ENCODE measurements at places on chromosomes 2 and 18. TPM values are rescaled to one million over a fixed set of nuclear protein-coding genes. Genes with fewer than 3 reads are reported as not detected.

The FAM237A gene
- not detected for total RNA-seq

The LRRTM1 gene
- total RNA-seq: not detected

- DNase-seq: no peak
Measured at GRCh38 chr18:7132356-7133150, 15.0 kb upstream of the LAMA1 start.

DNA sequence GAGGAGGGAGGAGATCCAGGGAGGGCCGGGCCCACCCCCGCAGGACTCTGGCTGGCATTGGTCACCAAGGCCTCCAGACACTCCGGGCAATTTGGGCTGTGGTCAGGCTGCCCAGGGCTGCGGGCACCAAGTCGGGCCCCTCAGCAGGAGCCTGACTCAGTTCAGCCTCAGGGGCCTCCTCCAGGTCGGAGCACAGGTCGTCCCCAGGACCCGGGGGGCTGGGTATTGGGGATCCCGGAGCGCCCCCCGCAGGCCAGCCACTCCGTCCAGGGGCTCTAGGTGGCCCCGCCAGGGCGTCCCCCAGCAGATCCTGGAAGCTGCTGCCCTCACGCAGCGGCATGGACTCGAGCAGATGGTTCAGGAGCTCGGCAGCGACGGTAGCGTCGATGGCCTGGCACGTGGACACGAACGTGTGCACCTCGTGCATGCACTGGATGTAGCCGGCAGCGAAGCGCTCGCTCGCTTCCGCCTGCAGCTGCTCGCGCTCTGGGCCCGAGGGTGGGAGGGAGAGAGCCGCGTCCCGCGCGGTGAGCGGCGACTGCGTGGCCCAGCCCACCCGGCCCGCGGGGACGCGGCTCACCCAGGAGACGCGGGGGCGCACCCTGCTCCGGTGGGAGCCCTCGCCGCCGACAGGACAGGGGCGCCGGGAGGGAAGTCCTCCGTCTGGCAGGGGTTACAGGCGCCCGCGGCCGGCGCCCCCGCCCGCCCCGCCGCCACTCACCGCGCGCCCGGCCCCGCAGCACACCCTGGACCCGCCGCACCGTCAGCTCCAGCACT is 884 bp downstream of the HES6 start:
- DNase-seq: peak; percentile 60

DNA sequence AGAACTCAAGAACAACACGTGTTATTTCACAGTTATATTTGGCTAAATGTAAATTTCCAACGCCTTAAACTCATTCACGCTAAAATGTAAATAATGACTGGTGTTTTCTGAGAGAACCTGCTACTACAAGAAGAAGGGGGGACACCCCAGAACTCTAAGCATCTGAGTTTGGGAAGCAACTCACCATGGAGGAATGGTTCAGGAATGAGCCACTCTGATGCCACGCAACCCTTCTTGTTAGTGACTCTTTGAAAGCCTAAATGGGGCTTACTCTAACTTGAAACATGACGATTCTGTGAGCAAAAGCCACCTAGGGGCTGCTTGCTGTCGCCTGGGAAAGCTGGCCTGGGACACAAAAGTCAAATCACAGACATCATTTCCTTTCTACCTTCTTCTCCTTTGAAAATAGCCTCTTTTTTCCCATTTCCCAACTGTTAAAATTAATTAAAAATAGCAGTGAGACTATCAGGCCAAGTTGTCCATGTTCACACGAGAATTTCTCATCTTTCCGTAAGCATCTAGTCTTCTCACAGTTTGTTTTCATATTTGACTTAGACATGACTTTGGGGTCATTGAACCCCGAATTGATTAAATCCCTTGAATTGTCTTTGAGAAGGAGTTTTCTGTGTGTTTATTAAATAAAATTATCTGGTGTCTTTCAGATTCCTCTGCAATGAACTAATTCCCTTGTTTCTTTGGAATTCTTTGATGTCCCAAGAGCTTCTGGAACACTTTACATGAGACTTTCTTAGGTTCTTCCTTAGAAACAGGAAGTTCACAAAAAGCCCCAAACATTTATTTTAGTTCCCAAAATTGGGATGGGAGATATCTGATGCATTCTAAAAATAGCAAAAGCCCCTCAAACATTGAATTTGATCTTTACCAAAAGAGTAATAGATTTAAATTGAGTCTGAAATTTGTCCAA is 75.5 kb upstream of the CABLES1 start:
- no peak for DNase-seq

- DNase-seq: no peak
Measured at GRCh38 chr2:3277050-3277747, 100.4 kb downstream of the EIPR1 start.

The CAPN10 gene
- 43.4 TPM for total RNA-seq

- no peak for DNase-seq
Measured at GRCh38 chr2:42021464-42021863, 26.4 kb upstream of the PKDCC start.

DNA sequence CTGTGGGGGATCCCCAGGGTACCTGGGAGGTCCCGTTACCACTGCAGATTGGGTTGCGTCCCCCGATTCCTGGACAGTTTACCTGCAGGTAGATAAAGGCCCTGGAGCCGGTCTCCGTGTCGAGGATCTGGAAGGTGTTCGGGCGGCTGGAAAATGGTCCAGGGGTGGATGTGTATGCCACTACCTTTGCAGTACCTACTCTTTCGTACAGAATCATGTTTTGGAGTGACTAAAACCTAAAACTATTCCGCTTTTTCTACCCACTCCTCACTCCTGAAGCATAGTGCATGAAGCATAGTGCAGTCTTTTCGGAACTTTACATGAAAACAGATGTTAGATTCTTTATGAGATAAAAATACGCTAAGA is 418 bp downstream of the WDR75 start:
- no peak for DNase-seq

GRCh38 chr18:44841752-44842587 is 161.3 kb downstream of the SETBP1 start:
- DNase-seq: no peak

The SRSF7 gene
- total RNA-seq: 355 TPM

DNA sequence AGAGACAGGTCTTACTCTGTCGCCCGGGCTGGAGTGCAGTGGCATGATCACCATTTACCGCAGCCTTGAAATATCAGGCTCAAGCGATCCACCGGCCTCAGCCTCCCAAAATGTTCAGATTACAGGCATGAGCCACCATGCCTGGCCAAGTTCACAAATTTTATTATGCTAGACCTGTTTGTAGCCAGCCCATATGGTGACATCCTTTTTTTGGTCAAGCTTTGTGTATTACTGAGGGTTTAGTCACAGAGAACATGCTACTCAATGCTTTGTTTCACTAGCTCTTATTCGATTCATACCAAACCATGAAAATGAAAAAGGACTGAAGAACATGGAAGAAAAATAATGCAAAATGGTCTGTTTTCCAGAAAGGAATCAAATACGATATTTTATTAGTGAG is 41.4 kb downstream of the DGKD start:
- DNase-seq: no peak
